ENCODE measurements at places on chromosomes 7 and 10.
A peak's percentile ranks its signal among the peaks of the same experiment; 100 is the strongest.

GRCh38 chr10:104429846-104430245 lies 76.2 kb downstream of the CFAP58 start:
- DNase-seq: no peak

GRCh38 chr10:63587191-63587590 lies 66.0 kb downstream of the REEP3 start:
- no peak for DNase-seq

DNA sequence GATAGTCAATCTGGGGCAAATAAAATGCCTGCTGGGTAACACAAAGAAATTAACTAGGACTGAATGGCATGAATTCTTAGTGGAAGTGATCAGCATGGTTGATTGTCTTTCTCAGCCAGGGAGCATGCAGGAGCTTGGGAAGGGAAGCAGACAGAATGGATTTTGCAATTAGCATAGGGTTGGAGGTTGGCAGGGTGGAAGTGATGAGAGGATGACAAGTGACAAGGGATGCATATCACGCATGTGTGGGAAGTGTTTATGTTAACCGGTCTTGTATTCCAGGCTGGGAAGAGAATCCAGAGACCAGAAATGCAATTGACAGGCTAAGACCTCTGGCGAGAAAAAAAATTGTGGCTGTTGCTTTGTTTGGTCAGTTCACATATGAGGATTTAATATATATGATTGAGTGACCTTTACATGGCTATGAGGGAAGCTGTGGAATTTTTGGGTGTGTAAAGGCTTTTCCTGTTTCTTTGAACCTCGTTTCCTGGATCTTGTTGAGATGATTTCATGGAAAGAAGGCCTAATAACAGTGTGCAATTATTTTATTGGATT lies 8.3 kb downstream of the MDFIC start:
- no peak for DNase-seq

GRCh38 chr7:135194494-135195095 lies 16.7 kb downstream of the WDR91 start:
- no peak for DNase-seq

GRCh38 chr10:48536156-48536500 lies 68.7 kb downstream of the ARHGAP22 start:
- no peak for DNase-seq

DNA sequence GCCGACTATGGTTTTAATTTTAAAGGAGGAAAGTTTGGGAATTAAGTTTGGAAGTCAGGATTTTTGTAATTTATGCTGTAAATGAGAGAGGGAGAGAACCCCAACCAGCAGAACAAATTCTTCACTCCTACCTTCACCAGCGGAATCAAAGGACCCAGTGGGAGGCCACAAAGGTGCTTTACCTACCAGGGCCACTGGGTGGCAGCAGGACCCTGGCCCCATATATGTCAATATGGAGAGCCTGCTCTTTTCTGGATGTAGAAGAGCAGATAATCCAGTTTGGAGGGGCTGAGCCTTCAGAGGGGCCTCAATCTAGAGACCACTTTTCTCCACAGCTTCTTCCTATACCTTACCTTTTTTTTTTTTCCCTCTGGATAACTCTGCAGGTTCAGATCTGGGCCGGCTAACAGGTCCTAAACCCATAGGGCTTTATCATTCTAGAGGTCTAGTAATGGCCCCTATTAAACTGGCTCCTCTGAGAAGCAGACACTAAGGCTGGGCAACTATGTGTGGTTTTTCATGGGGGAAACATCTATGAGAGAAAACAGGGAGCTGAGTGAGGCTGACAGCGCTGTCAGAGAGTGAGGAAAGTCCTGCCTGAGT lies 8.5 kb upstream of the SCD start:
- peak; percentile 65 for DNase-seq

GRCh38 chr7:28104041-28104541 lies 76.5 kb downstream of the JAZF1 start:
- no peak for DNase-seq

DNA sequence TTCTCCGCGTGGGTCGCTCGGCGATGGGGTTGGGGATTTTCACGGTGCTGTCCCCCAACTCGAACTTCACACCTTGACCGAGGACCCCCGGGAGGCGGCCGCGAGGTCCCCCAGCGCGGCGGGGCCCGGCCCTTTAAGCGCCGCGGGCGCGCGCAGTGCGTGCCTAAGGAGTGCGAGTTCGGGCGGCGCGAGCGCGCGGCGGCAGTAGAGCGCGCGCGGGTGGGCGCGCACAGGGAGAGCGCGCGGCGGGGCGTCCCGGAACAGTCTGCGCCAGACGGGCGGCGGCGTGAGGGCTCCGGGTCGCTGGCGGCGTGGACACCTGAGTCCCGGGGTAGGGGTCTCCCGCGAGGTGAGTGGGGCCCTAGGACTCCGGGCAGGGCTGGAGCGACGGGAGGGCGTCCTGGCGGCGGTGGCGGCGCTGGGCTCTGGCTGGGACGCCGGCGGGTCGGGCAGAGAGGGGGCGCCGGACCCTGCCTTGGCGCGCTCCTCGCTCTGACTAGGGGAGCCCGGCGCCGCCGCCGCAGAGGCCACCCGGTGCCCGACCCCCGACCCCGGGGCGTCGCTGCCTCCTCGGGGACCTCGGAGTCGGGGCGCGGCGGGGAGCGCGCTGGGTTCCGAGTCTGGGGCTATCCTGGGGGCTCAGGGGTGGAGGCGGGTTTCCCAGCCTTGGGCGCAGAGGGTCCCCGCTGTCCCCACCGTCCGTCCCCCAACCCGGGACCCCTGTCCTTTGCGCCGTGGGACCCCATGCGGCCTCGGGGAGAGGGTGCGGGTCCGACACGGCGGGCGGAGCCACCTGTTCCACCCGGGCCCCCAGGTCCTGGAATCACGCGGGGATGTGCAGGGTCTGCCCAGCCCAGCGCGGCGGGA lies at the start of gene PROSER2:
TSS of gene PROSER2 (plus strand) at position 235 of the 867 bp plus-strand sequence. CDS start 28,722 bp downstream, outside the sequence.
- DNase-seq: no peak

DNA sequence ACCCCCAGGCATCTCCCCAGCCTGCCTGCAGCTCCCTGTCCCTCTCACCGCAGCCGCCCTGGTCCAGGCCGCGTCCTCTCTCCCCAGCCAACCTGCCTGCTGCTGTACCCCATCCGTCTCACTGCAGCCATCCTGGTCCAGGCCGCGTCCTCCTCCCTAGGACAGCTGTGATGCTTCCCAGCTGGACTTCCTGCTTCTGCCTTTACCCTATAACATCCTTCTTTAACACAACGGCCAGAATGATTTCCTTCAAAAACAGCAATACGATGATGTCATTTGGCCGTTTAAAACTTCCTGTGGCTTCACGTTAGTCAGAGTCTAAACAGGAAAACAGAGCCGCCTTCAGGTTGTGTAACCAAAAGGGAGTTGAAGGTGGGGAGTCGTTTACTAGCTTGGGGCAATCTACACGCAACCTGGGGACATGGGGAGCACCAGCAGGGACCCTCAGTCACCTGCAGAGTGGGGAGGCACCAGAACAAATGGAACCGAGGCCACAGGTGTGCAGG lies 32.2 kb upstream of the ZFAND2A start:
- no peak for DNase-seq

GRCh38 chr10:122484276-122485060 lies 23.1 kb downstream of the HTRA1 start:
- no peak for DNase-seq

GRCh38 chr10:74177140-74177677 lies 26.2 kb downstream of the ADK start:
- DNase-seq: peak; percentile 10

DNA sequence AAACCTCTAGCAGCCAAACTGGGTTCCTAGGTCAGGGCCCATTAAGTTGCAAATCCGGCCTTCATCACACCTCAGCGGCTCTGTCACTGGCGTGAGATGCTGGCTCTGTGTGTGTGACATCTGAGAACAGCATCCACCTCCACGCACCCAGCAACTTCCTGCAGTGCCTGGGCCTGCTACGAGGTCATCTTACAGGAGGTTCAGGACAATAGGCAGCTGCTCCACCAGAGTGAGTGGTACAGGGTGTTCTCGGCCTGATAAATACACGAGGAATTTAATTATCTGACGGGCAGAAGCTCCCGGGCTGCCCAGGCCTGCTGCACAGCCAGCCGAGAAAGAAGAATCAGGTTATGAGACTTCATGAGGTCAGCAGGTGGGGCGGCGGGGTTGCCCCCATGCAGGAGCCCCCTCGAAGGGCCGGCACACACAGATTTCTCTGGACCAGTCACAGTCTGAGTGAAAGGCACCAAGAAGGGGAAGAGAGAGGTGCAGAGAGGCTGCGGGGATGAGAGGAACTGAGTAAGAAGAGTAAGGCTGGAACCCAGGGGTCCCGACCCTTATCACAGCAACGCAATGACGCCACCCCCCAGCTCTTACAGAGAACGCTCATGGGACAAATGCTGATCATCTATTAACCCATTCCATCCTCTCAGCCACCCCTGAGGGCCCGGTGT lies 49.3 kb downstream of the CALML3 start:
- no peak for DNase-seq

DNA sequence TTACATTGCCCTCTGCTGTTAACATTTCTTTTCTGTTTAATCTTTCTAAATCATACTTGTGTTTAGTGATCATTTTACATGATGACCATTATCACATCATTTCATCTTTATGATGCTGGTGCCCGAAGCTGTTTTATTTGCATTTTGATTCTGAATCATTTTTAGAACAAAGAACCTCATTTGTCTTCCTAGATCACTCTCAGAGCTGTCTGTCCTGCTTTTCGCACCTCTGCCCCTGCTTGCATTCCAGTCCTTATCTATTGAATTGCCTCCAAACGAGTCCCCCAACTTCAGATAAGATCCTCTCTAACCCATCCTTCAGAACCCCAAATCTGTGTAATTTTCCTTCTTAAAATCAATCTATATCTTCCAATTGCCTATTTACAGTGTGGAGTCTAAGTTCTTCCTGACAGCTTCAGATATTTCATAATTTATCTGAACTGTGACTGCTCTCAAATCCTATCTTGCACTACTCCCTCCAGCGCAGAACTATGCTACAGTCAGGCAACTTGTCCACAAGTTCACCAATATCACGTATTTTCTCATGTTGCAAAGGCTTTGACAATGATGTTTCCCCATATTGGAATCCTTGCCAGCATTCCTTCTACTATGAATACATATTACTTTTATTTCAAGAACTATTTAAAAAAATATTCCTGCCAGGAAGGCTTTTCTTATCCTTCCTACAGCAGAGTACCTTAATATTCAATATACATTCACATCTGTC lies 346.5 kb upstream of the CACNA2D1 start:
- DNase-seq: no peak

- DNase-seq: no peak
Observed at GRCh38 chr7:80671744-80672143, 33.3 kb downstream of the CD36 start.

GRCh38 chr10:2972810-2973209 lies 94.5 kb upstream of the PFKP start:
- DNase-seq: no peak

DNA sequence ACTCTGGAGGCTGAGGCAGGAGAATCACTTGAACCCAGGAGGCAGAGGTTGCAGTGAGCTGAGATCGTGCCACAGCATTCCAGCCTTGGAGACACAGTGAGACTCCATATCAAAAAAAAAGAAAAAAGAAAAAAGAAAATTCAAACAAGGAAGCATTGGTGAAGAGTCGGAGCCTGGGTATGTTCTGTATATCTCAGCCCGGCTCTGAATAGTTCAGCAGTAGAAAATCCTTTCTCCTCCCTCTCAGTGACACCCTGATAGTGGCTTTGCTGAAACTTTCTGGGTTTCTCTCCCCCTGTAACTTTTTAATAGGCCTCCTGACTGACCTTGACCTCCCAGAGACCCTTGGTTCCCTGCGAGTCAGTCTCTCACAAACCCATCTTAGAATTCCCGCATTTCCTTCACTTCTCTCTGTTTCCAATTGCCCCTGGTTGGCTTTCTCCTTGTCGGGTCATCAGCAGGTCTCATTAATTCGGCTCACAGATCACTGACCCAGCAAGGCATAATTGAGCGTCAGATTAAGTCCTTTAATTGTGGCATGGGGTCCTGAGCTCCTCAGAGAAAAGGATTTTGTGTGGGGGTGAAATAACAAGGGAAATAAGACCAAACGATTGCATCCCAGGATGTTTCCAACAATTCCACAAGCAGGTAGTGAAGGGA lies 541.6 kb upstream of the NRP1 start:
- DNase-seq: no peak

GRCh38 chr7:22356010-22356691 lies 803 bp downstream of the RAPGEF5 start:
- DNase-seq: no peak

- DNase-seq: no peak
Observed at GRCh38 chr7:139973101-139974050, 89.4 kb downstream of the PARP12 start.
